Activated CD4-positive, alpha-beta T cell treated with anti-CD3 and anti-CD28 coated beads, Interleukin-2, amount 50 U/mL, for 48 hours (primary cell): ENCODE measurements at places on chromosomes 5 and 9.

GRCh38 chr9:70586476-70586875 is 172.0 kb upstream of the KLF9 start:
- no peak for DNase-seq

- DNase-seq, result no peak
These were observed 43.4 kb downstream of the RETREG1 start for GRCh38 chr5:16573401-16573800.

DNA sequence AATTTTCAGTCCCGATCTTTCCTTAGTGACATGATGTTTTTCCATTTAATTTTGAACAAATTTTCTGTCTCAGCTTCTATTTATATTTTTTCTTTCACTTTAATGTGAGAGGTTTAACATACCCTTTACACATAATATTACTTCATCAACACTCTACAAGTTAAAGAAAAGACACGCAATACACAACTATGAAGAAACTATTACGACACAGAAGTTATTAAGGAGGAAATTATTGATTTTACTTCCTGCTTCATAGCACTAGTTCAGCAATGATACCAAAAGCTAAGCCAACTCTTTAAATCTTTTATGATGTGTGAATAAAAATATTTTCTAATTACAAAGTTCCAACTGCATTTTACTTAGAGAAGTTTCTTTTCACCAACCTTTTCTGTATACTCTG is 432.3 kb upstream of the DAB2 start:
- no peak for DNase-seq

GRCh38 chr9:117644932-117645636 is 59.1 kb upstream of the TLR4 start:
- no peak for DNase-seq

GRCh38 chr5:146409054-146409671 is 38.0 kb upstream of the TCERG1 start:
- DNase-seq, result no peak

- no peak for DNase-seq
These were observed 33.0 kb upstream of the MAP1B start for GRCh38 chr5:72074251-72074650.

DNA sequence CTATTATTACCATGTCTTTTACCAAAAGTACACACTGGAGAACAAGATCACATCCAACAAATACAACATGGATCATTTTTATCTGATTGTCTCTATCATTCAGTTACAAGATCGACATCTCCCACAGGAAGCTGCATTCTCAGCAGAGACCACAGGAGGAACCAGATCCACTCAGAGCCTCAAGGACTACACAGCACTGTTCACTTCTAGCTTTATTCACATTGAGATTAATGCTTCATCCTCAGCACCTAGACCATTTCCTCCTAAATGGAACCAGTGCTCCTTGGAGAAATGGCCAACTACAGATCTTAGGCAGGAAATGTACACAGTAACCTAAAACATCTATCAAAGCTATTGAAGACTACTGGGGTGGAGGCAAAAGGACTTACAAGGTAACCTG is 13.3 kb upstream of the C5orf15 start:
- no peak for DNase-seq

GRCh38 chr5:39437467-39437866 is 12.7 kb upstream of the DAB2 start:
- DNase-seq, result no peak
